ENCODE measurements at places on chromosomes 3 and 15. TPM values are rescaled to one million over a fixed set of nuclear protein-coding genes. Genes with fewer than 3 reads are reported as not detected.
A peak's percentile ranks its signal among the peaks of the same experiment; 100 is the strongest.

Gene CPN2
- total RNA-seq: not detected

Gene FAM98B
- total RNA-seq: 19.9 TPM

- no peak for DNase-seq
Observed at GRCh38 chr3:127074900-127075360, 92.0 kb downstream of the PLXNA1 start.

DNA sequence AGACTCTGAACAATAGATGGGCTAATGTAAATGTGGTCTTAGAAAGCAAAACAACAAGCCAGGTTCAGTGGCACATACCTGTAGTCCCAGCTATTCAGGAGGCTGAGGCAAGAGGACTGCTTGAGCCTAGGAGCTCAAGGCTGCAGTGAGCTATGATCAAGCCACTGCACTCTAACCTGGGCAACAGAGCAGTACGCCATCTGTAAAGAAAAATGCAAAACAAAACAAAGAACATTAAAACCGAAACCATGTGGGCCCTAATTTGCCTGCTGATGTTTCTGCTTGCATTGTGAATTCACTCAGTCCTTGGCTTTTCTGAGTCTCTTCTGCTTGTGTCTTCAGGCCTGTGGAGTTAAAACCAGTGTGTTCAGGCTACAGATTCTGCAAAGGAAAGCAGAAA is 56.7 kb downstream of the CCNL1 start:
- DNase-seq: no peak

DNA sequence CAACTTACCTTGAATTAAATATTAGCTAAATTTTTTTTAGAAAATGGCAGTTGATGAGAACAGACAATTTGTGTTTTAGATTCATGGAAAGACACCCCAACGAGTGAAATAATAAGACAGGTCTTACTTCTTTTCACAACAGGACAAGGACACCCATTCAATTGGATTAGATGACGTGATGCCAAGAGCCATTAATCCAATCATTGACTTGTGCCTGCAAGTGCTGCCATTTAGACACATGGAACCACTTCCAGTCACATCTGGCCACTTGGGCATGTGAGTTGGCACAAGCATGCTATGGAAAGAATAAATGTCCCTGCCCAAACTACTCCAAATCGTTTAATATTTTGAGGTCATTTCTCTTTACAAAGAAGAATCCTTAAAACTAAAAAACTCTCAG is 1308.8 kb downstream of the ROBO2 start:
- DNase-seq: no peak

Gene POLQ
- 3.0 TPM for total RNA-seq

DNA sequence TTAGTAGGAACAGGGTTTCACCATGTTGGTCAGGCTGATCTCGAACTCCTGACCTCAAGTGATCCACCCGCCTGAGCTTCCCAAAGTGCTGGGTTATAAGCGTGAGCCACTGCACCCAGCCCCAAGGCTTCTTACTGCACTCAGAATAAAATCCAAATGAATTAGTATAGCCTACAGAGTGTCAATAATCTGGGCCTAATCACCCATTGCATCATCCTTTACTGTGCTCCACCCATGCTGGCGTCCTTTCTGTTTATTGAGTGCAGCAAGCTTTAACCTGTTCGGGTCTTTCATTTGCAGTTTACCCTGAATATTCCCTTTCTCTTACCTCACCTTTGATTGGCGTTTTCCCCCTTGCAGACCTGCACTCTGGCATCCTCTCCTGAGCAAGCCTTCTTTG is 77.7 kb downstream of the CEP63 start:
- DNase-seq: peak; percentile 8

GRCh38 chr15:66782785-66783184 is 80.7 kb downstream of the SMAD6 start:
- no peak for DNase-seq

DNA sequence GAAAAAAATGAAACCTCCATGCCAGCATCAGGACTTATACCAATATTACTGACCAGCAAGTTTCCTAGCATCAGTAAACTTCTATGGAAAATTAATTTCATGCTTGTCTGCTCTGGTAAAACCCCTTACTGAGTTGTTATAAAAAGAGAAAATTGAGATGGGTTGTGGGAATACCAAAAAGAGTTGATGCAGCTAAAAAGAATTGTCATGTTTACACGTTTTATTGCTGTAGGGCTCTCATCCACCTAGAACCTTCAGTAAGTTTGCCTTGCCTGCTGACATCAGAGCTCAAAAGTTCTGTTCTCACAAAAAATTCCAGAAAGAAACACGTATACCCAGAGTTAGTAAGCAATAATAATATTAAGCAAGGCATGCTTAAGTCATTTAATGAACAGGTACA is 641.3 kb upstream of the ZNF385D start:
- no peak for DNase-seq

GRCh38 chr15:91975241-91975978 is 121.9 kb downstream of the SLCO3A1 start:
- no peak for DNase-seq

All from left colon (tissue), 2 donors.